ENCODE measurements at places on chromosomes 12 and 14.

DNA sequence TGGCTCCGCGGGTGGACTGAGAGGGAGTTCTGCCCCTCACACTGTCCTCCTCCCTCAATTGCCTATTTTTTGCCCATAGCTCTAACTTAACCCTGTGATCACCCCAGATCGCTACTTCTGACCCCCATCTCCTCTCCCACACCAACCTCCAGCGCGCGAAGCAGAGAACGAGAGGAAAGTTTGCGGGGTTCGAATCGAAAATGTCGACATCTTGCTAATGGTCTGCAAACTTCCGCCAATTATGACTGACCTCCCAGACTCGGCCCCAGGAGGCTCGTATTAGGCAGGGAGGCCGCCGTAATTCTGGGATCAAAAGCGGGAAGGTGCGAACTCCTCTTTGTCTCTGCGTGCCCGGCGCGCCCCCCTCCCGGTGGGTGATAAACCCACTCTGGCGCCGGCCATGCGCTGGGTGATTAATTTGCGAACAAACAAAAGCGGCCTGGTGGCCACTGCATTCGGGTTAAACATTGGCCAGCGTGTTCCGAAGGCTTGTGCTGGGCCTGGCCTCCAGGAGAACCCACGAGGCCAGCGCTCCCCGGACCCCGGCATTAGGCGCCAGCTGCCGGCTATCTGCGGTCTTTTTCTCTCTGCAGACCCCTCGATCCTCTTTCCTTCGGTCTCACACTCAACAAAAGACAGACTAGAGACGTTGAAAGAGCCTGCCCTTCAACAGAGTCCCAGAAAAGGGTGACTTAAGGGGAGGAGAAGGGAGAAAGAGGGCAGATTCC, 3.0 kb upstream of the TBX3 start:
- DNase-seq: no peak

DNA sequence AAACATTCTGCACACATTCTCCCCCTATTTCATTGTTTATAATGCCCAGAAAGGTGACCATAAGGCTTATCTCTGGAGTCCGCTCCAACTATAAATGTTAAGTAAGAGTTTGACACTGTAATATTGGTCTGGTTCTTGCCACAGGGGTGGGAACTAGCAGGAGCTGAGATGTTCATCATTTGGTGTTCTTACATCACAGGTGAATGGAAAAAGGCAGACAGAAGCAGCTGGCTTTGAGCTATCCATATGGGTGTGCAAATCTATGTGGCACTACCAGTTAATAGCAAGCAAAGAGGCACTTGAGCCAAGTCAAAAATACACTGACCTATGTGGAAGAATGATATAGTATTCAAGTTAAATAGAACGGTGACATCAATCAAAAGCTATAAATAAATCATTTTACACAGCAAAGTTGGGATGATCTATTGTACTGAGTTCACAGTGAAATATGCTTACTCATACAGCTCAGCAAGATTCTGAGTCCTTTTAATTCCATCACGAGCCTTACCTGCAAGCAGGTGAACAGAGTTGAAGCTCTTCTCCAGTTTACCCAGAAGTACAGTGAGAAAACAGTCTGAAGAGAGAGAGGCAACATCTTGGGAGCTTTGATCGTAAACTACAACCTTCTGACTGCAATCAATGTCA, 43.2 kb downstream of the DUSP16 start:
- DNase-seq: no peak

GRCh38 chr12:114477989-114478395, 72.0 kb upstream of the TBX5 start:
- no peak for DNase-seq

GRCh38 chr12:124170760-124171159, 124.1 kb upstream of the RFLNA start:
- DNase-seq: no peak

DNA sequence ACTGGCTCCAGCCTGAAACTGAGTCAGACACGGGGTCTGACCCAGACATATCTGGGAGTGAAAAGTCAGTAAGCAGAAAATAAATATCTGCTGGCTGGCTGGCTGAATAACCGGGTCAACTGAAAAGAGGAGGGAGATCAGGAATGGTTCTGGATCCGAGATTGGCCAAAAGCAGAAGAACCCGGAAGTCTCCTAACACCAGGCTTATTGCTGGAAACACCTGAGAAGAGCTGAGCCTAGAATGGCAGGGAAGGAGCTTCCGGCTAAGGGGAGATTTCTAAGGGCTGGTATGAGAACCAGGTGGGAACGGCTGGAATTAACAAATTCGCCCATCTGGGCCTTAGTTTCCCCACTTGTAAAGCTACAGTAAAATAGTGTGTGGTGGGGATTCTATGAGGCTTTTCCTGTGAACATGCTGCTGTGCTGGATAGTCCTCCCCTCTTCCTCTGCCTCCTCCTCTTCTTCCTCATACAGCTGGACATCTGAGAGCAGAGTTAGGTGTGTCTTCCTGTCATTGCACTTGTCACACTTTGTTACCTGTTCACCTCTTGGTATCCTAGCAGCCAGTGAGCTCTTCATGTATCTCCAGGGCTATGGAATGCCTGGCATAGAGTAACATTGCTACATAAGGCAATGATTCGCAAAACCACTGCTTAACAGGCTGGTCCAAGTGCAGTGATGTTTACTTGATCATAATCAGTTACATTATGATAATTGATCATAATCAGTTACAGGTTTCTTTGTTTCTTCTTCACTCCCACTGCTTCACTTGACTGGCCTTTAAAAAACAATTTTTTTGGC, 2.0 kb upstream of the SHMT2 start:
- no peak for DNase-seq

DNA sequence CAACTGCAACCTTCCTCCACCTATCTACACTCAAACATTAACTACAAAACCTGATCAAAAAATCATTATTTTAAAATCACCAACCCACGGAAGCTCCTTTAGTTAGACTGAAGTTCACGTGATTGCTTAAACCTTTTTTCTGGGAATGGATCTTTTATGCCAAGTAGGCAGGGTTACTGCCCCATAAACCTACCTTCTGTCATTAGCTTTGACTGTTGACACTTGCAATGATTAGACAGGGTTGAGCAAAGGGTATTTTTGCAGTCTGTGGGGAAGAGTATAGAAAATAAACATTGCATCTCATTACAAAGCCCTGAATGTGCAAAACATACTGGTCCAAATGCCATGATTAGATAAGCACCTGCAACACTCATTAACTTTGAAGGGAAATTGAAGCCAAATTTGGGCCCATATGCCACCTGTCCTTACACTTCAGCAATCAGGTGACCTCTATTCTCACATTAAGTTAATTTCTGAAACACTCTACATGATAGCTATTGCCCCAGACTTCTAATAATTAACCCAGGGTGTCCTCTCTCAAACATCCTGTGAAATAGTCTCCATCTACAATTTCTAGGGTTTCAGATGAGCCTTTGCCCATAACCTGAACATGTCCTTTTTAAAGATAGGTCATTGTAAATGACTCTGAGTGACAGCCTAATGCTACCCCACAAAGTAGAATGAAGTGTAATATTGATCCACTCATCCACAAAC, 156.0 kb upstream of the PLEKHG7 start:
- DNase-seq: no peak

DNA sequence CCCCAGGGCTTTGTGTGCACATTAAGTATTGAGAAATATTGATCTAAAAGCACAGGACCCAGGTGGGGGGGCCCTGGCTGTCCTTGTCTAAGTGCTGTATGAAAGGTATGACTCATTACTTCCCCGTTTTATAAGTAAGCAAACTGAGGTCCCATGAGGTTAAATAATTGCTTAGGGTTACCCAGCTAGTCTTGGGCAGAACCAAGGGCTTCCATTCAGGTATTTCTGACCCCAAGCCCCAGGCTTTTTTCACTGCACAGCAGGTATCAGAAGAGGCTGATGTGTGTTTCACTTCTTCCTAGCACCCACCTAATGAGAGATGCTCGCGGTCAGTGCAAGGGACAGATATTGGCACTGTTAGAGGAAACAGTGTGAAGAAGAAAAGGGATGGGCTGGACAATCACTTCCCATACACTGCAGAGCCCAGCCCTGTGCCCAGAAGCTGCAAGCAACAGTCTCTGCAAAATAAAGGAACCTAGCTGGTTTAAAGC, 4.7 kb upstream of the TC2N start:
- DNase-seq: no peak

- DNase-seq: no peak
Measured at GRCh38 chr12:55633151-55633550, 3.5 kb upstream of the OR10P1 start.

DNA sequence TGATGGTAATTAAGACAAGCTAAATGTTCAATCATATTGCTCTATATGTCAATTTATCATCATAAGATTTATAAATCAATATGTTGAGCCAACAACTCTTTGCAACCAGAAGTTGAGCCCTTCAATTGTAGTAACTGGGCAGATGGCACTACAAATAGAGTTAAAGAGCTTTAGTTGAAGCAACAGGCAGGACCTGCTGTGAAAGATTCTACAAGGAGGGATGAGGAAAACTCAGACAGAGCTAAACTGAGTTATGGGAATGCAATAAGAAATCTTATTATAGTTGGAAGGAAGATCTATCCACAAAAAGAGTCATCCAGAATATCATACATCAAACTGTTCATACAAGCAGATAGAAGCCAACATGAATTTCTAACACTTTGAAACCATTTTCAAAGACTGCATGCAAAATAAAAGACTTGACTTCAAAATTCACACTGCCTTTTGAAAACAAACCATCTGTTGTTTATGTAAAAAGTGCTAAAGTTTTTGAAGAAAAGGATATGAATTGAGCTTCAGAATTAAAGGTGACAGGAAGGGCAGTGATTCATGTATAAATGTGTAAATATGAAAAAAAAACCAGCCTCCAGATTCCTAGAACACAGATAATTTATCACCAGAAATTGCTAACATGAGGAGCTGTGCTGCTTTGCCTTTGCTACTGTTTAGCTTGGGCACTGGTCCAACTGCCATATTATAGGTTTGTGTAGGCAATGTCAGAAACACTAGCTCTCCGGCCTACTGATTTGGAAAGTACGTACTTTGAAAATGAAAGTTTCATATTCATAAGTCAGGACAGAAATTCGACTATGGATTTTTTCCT, 133.2 kb downstream of the SLC35F4 start:
- no peak for DNase-seq

DNA sequence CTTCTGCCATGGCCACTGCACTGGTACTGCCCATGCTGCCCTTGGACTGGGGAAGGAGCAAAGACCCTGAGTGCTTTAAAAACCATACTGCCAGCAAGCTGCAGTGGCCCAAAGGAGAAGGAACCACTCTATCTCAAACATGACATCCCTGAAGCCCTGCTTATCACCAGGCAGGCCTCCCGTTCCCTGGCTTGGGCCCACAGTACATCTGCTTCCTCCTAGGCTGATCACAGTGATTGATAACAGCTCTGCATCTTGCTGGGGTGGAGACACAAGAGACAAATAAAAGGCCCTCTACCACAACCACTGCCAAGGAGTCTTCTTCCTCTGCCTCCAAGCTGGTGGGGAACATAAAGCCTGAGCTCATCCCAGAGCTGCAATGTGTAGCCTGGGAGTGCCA, 567.5 kb downstream of the TRHDE start:
- no peak for DNase-seq

- no peak for DNase-seq
Measured at GRCh38 chr12:6374786-6375160, 590 bp downstream of the SCNN1A start.

DNA sequence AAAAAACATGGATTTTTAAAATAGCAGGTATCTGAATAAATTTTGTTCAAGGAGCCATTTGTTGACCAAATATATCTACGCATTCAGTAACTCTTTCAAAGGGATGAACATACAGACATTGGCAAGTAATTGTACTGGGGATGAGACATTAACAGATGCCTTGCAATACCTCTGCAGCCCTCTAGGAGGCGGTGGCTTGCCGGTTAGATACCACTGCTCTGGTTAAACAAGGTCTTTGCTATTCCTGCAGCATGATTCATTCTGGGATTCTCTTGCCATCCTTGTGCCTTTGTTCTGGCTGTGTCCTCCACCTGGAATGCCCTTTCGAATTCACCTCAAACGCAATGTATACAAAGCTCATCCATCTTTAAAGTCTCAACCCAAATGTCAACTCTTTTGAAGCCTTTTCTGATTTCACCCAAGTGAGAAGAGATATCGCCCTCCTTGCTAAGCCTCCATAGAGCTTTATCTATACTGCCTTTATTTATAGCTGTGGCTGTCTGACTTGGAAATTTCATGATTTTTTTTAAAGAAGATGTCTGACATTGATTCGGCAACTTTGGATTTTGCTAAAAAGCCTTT, 131.0 kb upstream of the SRRM4 start:
- no peak for DNase-seq

GRCh38 chr14:81390696-81391095, 9.4 kb downstream of the STON2 start:
- DNase-seq: no peak

DNA sequence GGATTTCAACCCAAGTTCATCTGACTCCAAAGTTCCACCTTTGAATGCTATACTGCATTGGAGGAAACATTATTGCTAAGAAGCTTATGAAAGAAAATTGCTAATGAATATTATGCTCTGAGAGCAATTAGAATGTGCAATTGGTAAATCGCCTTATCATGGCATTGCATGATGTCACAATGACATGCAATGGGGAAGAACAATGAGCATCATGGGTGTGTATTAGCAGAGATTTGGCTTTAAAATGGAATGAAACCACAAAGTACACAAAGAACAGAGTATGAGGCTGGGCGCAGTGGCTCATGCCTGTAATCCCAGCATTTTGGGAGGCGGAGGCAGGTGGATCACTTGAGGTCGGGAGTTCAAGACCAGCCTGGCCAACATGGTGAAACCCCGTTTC, 34.7 kb downstream of the FOS start:
- no peak for DNase-seq

DNA sequence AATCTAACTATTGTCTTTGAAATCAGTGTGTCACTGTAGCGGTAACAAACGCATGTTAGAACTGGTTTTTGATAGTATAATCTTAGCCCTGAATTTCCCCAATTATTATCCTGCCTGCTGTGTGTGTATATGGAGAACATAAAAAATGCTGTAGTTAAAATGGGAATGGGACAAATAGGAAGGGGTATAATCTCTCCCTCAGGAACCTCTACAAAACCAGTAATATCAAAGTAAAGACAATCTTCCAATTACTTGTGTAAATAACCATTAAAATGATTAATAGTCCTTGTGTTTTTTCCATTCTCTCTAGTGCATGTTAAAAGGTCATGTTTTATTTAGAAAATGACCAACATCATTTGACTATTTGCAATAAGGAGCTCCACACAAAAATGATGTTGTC, 200.1 kb upstream of the TMTC1 start:
- DNase-seq: no peak

DNA sequence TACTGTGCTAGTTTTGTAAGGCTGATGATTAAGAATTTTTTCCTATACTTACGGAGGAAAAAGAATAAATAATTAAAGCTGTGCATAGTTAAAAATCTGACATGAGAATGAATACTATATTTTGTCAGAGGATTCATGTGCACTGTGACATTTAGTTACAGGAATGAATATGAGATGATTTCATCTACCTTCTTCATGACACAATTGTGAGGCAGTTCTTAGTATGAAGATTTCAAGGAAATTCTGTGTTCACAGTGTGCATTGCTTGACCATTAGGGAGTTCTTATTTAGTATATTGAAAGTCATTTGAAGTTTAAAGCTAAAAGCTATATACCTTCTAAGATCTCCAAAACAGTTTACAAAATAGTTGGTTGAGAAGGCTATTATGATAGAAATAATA, 70.1 kb downstream of the ATF7IP start:
- DNase-seq: no peak

- no peak for DNase-seq
Measured at GRCh38 chr12:106878804-106879203, 76.9 kb upstream of the TMEM263 start.

Data from activated CD4-positive, alpha-beta T cell treated with anti-CD3 and anti-CD28 coated beads, Interleukin-2, amount 50 U/mL, for 24 hours (primary cell).